ENCODE measurements at places on chromosomes 4 and X. TPM values are rescaled to one million over a fixed set of nuclear protein-coding genes. Genes with fewer than 3 reads are reported as not detected.
A peak's percentile ranks its signal among the peaks of the same experiment; 100 is the strongest.

DNA sequence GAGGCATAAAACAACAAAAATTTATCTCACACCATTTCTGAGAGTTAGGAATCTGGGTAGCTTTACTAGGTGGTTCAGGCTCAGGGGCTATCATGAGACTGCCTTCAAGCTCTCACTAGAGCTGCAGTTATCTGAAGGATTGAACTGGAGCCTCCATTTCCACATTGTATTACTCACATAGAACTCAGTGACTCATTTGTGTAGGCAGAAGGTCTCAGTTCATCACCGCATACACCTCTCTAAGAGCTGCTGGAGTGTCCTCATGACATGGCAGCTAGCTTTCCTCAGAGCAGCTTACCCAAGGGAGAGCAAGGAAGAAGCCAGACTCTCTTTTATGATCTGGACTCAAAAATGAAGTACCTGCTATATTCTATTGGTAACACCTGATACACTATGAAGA is 389.2 kb downstream of the IQCM start:
- H3K36me3 ChIP-seq: no peaks in the 10 kb centered on the region
- no peaks in the 10 kb centered on the region for H3K27me3 ChIP-seq
- no peak overlapping the region for H3K27ac ChIP-seq
- no peak overlapping the region for H3K4me3 ChIP-seq
- no peak for DNase-seq
- H3K4me1 ChIP-seq: no peaks in the 10 kb centered on the region

GRCh38 chr4:32010221-32010620 is 1290.1 kb downstream of the PCDH7 start:
- no peak overlapping the region for H3K27ac ChIP-seq
- no peak overlapping the region for H3K4me3 ChIP-seq
- DNase-seq: peak; percentile 24
- H3K36me3 ChIP-seq: no peaks in the 10 kb centered on the region
- H3K27me3 ChIP-seq: no peaks in the 10 kb centered on the region

DNA sequence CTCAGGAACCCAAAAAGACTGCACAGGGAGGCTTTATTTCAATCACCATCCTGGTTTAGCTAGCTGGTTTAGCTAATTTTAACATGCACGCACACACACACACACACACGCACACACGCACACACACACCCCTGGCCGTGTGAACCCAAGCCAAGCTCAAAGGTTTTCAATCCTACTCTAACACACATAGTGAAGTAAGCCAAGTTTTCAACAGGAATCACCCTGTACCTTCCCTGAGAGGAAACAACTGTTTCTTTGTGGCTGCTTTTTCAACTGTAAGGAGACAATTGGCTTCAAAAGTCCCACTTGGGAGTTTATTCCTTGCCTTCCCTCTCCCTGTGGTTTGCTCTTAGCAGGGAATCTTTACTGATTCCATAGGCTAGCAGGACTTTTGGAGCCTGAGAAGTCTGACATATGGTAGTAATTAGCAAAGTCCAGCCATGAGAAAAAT is 98.9 kb upstream of the BMP3 start:
- no peaks in the 10 kb centered on the region for H3K27me3 ChIP-seq
- H3K36me3 ChIP-seq: no peaks in the 10 kb centered on the region
- DNase-seq: no peak
- H3K27ac ChIP-seq: no peak overlapping the region
- no peaks in the 10 kb centered on the region for H3K4me1 ChIP-seq

DNA sequence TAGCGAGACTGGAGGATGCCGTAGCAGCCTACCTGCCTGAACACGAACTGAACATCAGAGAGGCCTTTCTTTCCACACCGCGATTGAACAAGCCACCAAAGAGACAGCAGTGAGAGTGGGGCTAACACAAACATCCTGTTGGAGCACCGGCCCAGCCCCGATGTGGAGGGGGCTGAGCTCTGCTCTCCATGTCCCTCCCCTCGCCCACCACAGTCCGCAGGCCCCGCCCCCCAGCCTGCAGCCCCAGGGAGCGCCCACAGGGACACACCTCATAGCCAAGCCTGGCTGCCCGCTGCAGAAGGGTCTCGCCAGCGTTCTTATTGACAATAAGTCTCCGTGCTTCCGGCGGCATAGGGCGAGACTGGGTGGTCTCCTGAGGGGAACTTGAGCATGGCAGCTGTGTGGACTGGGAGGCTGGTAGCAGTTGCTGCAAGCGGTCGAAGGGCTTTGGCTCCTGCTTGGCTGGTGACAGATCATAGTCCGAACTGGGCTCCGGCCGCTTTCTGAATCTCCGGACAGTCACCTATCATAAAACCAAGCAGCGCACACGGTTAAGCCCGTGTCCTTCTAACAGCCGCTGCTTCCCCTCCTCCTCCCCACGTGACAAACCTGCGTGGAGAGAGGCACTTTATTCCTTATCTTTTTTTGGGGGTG is 35.8 kb downstream of the BCOR start:
- no peaks in the 10 kb centered on the region for H3K27me3 ChIP-seq
- H3K4me3 ChIP-seq: no peak overlapping the region
- peaks cover 59% of the 10 kb centered on the region for H3K36me3 ChIP-seq
- H3K27ac ChIP-seq: peak overlapping the region; percentile 72
- DNase-seq: peak; percentile 25

DNA sequence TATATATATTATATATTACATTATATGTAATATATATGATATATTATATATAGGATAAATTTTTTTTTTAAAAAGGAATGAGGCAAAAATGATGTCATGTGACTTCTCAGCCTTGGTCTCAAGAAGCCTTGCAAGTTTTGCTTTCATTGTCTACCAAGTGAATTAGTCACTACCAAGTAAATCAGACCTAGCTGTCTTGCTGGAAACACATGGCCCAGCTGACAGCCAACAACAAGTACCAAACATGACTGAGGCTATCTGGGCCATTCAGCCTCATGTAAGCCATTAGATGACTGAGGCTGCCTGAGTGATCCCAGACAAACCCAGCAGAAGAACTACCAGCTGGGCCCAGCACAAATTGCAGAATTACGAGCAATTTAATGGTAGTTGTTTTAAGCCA is 44.9 kb downstream of the HAND2 start:
- no peak overlapping the region for H3K27ac ChIP-seq
- H3K27me3 ChIP-seq: no peaks in the 10 kb centered on the region
- H3K4me1 ChIP-seq: peaks cover 21% of the 10 kb centered on the region
- no peak for DNase-seq

DNA sequence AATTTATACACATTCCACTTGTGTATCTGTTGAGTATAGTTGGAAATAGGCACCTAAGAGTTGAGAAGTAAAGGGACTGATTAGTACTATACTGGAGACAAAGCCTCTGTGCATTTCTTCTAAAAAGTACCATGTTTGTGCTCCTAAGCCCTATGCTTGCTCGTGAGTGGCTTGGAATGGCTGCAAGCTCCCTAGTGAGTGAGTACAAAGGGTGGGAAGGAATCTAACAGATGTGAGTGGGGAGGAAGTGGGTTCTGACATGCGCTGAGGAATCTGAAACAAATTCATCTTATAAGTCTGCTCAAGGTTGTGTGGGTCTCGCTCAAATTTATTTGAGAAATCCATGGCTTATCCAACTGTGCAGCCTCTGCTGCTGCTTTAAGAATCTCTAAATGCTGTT is 13.3 kb downstream of the SPCS3 start:
- H3K4me3 ChIP-seq: no peak overlapping the region
- H3K27ac ChIP-seq: peak overlapping the region; percentile 69
- no peaks in the 10 kb centered on the region for H3K27me3 ChIP-seq
- H3K4me1 ChIP-seq: peaks cover 11% of the 10 kb centered on the region
- no peak for DNase-seq

DNA sequence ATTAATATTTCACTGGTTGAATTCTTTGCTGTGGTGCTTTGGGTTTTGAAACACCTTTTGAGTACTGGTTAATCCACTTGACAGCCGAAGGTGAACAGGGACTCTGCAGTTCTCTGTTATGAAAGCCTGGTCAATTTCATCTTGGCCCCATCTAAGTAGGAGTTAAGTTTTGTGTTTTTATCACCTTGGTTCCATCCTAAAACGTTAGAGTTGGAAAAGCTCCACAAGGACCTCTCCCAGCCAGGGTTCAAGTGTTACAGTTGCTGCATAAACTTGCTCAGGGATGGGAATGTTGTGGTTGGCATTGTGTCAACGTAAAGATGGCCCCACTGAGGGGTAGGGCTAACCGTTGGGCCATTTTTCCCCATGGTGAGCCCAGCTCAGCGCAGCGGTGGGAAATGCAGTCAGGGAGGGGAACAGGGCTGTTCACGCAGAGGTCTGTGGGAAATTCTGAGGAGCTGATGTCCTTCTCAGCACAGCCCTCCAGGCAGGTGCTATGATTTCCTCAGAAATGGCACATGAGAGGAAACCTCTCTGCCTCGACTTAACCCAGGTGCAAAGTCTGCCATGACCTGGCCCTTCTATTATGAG is 188.7 kb downstream of the STIM2 start:
- no peak for DNase-seq
- no peaks in the 10 kb centered on the region for H3K27me3 ChIP-seq
- peaks cover 21% of the 10 kb centered on the region for H3K4me1 ChIP-seq

DNA sequence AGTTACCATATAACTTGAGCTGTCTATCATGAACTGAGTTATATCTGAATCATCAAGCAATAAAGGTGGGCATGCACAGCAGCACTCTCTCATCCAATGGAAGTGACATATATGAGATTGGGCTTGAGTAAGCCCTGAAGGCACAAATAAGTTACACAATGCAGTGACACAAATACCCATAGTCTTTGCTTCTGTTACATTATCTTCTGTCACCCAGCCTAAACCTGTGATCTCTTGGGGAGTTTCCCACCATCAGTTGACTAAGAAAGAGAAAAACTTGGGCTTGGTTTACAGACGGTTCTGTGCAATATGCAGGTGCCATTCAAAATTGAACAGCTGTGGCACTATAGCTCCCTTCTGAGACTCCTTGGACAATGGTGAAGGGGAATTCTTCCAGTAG is 138.8 kb upstream of the IL15 start:
- DNase-seq: no peak
- no peak overlapping the region for H3K27ac ChIP-seq
- H3K4me1 ChIP-seq: no peaks in the 10 kb centered on the region
- no peaks in the 10 kb centered on the region for H3K36me3 ChIP-seq

DNA sequence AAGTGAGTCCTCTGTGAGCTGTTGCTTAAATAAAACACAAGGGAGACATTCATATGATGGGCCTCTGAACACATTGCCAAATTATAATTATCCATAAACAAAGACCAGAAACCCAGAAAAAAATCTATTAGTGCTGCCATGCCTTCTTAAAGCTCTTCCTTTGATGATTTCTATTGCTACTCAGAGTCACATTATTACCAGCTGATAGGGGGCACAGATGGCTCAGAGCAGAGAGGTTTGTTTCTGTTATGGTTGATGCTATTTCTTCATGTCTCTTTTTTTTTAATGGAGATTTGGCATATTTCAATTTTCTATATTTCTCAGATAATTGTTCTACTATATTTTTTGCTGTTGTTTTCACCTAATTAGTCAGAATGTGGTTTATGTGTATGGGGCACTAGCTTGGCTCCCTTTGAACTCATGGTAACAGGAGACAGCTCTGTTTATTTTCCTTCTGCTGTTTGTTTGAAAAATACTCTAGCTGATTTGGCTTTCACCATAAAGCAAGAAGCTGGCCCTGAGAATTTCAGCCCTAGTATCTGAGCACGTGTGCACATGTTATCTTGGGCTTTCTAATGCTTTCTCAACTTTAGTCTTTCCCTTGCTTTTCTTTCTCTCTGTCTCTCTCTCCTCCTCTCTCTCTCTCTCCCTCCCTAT is 568.8 kb downstream of the PPARGC1A start:
- H3K27ac ChIP-seq: no peak overlapping the region
- H3K4me1 ChIP-seq: peaks cover 20% of the 10 kb centered on the region
- no peak for DNase-seq
- H3K4me3 ChIP-seq: no peak overlapping the region
- H3K27me3 ChIP-seq: no peaks in the 10 kb centered on the region

- no peaks in the 10 kb centered on the region for H3K27me3 ChIP-seq
- H3K4me3 ChIP-seq: no peak overlapping the region
Observed at GRCh38 chr4:54992266-54992665, 133.1 kb downstream of the KDR start.

DNA sequence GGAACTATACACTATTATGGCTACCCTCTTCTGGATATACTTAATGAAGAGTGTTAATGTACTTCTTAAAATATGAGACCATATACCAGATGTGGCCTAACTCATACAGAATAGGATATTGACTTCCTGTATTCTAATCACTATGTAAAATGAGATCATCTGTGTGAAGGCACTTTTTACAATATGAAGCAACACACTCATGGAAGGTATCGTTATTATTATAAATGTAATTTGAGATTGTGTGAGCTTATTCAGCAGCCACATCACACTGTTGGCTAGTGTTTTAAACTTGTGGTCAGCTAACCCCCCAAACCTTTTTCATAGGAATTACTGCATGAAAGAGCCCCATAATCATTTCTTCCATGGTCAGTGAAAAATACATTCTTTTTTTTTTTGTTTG is 281.8 kb upstream of the TEX13A start:
- H3K36me3 ChIP-seq: peaks cover 16% of the 10 kb centered on the region
- H3K4me1 ChIP-seq: no peaks in the 10 kb centered on the region
- no peaks in the 10 kb centered on the region for H3K27me3 ChIP-seq
- no peak for DNase-seq

DNA sequence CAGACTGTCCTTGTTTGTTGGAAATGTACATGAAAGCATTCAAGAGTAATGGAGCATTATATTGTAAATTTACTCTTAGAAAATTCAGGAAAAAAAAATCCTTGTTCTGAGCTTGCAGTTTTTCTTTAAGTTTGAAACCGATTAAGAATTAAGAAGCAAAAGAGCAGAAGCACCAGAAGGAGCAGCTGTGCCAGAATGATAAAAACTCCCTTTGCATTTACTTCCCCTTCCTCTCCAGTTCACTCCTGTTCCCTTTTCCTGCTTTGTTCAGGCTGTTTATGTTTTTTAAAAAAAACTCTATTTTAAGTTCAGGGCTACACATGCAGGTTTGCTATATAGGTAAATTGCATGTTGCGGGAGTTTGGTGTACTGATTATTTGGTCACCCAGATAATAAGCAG is 90.3 kb downstream of the ATOH1 start:
- H3K4me3 ChIP-seq: no peak overlapping the region
- no peak overlapping the region for H3K27ac ChIP-seq
- no peaks in the 10 kb centered on the region for H3K36me3 ChIP-seq
- H3K4me1 ChIP-seq: no peaks in the 10 kb centered on the region

- peaks cover 27% of the 10 kb centered on the region for H3K4me1 ChIP-seq
- H3K36me3 ChIP-seq: peaks cover 6% of the 10 kb centered on the region
- DNase-seq: no peak
- H3K27ac ChIP-seq: no peak overlapping the region
- no peak overlapping the region for H3K4me3 ChIP-seq
- peaks cover 3% of the 10 kb centered on the region for H3K27me3 ChIP-seq
Observed at GRCh38 chrX:12867685-12868084, 813 bp downstream of the TLR7 start.

The OTC gene
- total RNA-seq: not detected

The ZCCHC18 gene
- total RNA-seq: 2.6 TPM

The JAKMIP1 gene
- total RNA-seq: 5.4 TPM

The INPP4B gene
- 0.92 TPM for total RNA-seq

The BCOR gene
- 41.1 TPM for total RNA-seq

The CLDN22 gene
- total RNA-seq: not detected

The ZBTB33 gene
- total RNA-seq: 12.5 TPM

The RLIM gene
- 32.5 TPM for total RNA-seq

The PCYT1B gene
- total RNA-seq: 27.2 TPM

All from WTC11 (cell line).